ENCODE measurements at places on chromosomes 6 and 20.
A peak's percentile ranks its signal among the peaks of the same experiment; 100 is the strongest.

DNA sequence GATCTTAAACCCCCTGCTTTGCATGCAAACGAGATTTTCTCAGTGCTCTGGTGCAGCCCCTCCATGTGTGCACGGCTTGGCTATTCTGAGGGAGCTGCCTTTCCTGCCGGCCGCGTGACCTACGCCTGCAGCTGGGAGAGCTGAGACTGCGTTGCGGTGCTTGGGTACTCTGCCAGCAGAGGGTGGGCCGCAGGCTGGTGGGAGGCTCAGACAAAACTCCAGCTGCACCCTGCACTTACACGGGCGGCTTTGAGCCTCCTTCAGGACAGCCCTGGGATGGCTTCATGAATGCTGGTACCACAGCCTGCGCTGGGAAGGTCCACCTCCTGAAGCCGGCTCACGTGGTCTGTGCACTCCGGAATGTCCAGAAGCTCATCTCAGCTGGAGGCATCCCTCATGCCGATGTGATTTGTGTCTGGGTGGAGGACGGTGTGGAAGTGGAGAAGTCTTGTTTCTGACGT, 223.7 kb downstream of the DLL1 start:
- DNase-seq = no peak

GRCh38 chr6:128731249-128732165, 151.4 kb upstream of the LAMA2 start:
- DNase-seq = no peak

- DNase-seq = peak; percentile 60
These were observed 56.0 kb downstream of the OTOR start for GRCh38 chr20:16803965-16804792.

DNA sequence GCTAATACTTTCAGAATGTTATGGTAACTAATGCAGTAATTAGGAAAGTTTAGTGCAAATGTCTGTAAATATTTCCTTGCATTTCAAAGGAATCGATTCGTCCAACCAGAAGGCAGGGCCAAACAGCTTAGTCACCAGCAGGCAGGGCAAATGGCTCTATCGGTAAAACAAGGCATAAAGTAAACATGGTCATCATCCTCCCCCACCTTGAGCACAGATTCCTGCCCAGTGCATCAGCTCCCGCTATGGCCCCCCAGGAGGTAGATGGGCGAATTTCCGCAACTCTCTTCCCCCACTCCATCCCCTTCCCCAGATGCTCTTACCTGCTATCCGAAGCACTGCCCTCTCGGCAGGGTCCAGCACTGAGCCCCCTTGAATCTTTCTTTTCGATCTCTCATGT, 103.8 kb upstream of the BEND6 start:
- DNase-seq = no peak

DNA sequence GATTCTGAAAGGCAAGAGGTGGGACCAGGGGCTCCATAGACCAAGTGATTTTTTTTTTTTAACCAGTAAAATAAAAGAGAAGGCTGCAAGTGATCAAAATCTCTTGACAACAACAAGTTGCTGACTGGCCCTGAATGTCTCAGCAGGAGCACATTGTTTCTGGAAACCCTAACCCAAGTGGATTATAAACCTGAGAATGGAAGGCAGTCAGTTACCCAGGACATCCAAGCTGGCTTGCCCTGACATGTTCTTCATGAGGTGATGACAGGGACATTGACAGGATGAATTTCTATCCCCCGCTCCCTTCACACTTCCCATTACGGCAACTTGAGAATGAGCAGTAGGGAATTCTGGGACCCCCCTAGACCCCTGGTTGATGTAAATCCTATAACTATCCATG, 49.6 kb upstream of the RIPOR2 start:
- no peak for DNase-seq

DNA sequence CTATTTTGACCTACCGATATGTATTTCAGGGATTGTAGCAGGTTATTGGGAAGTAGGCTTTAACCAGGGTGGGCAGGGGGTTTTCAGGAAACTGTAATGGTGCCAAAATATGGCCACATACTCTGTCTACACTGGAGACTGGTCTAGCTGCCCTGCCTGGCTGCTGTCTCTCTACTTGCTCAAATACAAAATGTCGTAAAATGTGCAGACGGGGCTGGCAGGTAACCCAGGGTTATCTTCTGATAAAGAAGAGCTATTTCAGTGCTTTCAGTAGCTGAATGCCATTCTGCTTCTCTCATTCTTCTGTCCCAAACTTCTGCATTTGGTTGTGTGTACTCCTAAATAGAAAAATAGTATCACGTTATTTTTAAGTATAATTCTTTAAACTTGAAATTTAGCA, 616.2 kb downstream of the EPM2A start:
- no peak for DNase-seq

DNA sequence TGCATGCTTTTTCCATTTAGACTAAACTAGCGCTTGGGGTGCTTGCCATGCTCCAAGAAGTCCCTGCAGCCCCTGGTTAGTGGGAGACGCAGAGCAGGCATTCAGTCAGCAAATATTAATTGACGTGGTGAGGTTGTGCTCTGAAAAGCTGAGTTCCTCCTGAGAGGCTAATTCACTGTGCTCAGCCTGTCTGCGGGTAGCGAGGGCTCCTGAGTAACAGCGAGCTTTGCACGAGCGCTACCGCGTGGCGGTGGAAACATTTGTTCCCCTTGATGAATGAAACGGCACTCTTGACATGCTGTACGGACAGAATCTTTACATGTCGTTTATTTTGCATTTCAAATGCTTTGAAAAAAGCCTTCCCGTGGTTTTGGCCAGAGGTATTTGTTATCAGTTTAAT, 170.6 kb upstream of the AGPAT4 start:
- DNase-seq = no peak

GRCh38 chr6:156617376-156617775, 159.8 kb upstream of the ARID1B start:
- peak; percentile 90 for DNase-seq

GRCh38 chr6:93970684-93971083, 551.3 kb upstream of the EPHA7 start:
- DNase-seq = no peak

DNA sequence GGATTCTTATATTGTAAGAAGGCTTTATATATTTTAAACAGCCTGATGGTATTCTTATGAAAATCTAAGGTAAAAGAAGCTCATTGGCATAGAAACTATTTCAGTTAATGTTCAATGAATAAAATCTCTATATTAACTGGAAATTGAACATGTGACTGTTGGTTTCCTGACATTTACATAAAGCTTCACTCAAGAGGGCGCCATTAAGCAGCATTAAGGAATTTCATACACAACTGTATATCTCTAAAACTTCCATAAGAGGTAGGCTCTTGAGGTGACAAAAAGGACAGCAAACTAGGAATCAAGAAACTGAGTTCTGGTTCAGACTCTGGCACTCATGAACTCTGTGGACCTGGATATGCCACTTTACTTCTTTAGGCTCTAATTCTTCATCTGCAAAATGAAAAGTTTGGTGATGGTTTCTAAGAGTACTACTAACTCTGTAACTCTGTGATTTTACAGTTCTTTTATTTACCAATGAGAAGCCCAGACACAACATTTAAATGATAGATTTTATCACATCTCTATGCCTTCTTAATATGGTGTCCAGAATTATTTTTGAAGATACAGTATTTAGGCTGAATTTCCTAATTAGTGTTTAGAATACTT, 147.5 kb downstream of the FLRT3 start:
- no peak for DNase-seq

DNA sequence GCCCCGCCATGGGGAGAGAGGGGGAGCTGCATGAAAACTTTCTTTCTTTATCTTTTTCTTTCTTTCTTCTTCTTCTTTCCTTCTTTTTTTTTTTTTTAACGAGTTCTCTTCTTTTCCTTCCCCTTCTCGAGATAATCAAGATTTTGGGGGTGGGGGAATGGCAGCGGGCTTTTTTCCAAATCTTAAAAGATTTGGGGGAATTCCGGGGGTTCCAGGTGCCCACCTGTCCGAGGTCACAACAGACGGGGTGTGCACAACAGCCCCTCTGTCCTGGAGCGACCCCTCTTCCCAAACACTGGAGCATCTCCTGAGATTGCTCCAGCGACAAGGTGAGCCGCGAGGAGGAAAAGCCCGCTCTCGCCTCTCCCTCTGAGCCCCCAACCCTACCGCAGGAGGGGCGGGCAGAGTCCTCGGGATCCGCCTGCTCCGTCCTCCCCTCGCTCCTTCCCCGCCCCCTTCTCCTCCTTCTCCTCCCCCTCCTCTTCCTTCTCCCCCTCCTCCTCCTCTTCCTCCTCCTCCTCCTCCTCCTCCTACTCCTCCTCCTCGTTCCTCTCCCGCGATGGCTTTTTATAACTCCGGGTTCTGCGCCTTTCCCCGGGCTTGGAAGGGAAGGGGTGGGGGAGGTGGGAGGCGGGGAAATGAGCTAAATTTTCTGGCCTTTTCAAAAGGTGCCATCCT, 689 bp upstream of the KCNB1 start:
- DNase-seq = no peak

DNA sequence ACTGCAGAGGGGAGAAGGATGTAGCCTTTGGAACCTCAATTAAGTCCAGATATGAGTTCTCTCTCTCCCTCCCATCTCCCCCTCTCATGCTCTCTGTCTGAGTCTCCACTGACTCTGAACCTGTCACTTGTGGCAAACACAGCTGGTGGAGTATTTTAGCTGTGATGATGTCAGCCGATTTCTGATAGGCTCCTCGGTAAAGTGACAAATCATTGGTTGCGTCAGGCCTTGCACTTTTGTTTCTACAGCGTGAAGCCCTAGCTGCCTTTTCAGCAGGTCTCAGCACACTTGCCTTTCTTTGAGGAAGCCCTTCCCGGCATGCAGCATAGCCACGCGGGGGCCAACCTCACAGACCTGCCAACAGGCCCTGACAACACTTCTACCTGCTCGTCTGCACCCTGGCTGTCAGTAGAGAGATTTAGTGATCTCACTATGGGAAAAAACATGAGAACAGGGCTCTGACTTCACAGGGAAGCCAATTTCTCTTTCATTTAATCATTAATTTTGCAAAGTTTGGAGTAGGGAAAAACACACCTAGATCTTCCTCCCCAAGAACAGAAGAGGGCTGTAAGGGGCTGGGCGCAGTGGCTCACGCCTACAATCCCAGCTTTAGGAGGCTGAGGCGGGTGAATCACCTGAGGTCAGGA, 84.4 kb downstream of the GMPR start:
- DNase-seq = peak; percentile 75

DNA sequence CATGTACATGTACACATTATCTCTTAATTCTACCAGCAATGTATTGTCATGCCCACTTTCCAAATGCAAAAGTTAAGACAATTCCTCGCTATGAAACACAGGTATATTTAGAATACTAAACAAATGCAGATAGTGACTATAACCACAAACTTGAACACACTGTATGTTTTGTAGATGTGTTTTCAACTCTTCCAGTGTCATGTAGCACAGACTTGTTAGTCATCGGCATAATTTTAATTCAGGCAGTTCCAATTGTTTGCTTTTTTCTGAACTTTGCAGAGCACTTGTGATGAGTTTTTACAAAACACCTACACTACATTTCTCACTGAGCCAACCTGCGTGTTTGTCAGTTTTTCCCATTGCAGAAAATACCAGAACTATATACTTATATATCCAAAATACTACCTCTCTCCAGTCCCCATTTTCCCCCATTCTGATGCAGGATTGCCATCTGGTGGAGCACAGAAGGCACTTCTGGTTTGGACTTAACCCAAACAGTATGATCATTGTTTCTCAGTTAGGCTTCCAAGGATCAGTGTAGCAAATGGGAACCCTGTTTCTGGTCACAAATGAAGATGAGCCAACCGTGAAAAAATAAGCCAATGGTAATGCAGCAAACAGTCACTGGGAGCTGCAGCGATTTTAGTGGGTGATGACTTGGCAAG, 143.4 kb downstream of the ADGRB3 start:
- no peak for DNase-seq

DNA sequence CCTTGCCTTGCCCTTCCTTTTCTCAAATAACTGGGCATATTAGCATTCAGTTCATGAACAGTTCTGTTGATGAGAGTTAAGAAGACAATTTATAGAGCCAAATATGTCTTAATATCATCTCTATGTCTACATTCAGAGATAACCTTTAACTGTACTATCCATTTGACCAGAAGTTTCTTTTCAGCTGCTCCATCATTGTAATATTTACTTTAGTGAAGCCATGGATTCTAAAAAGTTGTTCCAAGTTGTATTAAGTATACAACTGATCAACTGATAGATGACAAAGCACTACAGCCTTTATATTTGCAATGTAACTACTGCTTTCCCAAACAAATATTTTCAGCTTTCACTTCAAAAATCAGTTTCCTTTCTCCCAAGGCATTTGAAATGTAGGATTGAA, 1252.7 kb downstream of the EPHA7 start:
- no peak for DNase-seq

GRCh38 chr20:60687213-60687612, 564.8 kb upstream of the CDH4 start:
- no peak for DNase-seq

DNA sequence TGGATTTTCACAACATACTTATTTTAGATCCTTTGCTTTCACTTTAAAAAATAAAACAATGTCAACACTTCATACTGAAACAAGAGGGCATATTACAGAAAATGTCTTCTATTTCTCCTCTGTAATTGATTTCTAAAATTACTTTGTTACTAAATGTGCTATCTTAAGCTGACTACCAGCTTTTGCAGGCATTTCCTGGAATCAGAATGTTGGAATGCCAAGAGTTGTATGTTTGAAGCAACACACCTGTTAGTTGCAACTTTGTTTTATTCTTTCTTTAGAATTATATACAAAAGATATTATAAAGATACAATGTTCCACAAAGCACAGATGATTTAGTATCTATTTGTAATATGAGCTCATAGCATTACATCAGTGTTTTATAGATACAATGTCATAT, 62.5 kb upstream of the TMEM170B start:
- DNase-seq = no peak

GRCh38 chr6:154468760-154469159, 41.7 kb downstream of the CNKSR3 start:
- no peak for DNase-seq

DNA sequence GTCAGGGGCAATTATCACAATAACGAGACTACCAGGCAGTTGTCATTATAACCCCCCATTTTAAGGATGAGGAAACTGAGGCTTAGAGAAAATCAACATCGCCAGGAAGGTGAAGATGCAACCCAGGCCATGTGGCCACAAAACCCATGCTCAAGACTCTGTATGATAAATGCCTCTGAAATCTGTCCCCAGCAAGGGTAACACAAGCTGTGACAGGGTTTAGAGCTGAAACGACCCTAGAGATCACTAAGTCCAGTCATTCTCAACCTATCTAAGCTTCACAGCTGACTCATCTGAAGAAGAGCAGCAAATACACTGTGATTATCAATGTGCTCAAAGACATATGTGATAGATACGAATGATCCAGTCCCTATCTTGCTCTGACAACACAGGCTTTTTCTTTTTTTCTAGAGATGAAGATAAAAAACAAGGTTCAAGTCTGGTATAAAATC, 47.0 kb downstream of the ARHGAP18 start:
- no peak for DNase-seq

DNA sequence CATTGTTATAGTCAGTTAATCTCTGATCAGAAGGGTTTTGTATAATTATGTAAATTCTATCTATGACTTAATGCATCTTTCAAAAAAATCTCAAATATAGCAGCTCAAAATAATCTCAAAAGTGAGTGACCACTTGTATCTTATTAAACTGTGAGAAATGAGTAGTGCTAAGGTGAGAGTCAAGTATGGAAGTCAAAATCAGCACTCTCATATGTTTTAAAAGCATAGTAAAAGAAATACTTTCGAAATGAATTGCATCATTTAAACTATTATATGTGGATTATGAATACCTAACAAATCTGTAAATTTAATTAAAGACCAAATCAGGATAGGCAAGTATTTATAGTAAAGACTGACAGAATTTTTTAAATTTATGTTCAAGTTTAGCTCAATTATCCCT, 645.6 kb downstream of the PHF3 start:
- no peak for DNase-seq

GRCh38 chr6:16774437-16774836, 13.2 kb upstream of the ATXN1 start:
- DNase-seq = no peak
